ENCODE measurements at places on chromosomes 7 and 10. TPM values are rescaled to one million over a fixed set of nuclear protein-coding genes. Genes with fewer than 3 reads are reported as not detected.
A peak's percentile ranks its signal among the peaks of the same experiment; 100 is the strongest.

DNA sequence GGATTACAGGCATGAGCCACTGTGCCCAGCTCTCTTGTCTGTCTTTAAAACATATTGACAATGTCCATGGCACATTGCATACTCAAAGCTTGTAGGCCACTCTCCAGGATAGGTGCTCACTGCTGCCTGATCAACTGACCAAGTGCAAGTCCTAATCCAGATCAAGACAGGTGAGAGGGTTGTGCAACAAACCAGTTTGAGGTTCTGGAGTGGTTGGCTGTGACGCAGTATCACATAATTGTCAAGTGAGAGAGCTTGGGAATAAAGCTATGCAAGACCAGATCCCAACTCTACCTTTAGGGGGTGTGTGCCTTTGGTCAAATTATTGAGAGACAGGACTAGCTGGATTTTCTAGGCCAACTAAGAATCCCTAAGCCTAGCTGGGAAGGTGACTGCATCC, 43.0 kb upstream of the OPN4 start:
- no peaks in the 10 kb centered on the region for H3K4me1 ChIP-seq
- no peaks in the 10 kb centered on the region for H3K36me3 ChIP-seq
- H3K27ac ChIP-seq, result no peak overlapping the region
- peaks cover 12% of the 10 kb centered on the region for H3K27me3 ChIP-seq
- no peak for DNase-seq
- H3K4me3 ChIP-seq, result no peak overlapping the region

- no peaks in the 10 kb centered on the region for H3K27me3 ChIP-seq
- H3K4me1 ChIP-seq, result peaks cover 9% of the 10 kb centered on the region
- H3K27ac ChIP-seq, result no peak overlapping the region
Observed at GRCh38 chr7:6615723-6616555, 529 bp downstream of the ZNF853 start.

The PIP gene
- not detected for total RNA-seq

DNA sequence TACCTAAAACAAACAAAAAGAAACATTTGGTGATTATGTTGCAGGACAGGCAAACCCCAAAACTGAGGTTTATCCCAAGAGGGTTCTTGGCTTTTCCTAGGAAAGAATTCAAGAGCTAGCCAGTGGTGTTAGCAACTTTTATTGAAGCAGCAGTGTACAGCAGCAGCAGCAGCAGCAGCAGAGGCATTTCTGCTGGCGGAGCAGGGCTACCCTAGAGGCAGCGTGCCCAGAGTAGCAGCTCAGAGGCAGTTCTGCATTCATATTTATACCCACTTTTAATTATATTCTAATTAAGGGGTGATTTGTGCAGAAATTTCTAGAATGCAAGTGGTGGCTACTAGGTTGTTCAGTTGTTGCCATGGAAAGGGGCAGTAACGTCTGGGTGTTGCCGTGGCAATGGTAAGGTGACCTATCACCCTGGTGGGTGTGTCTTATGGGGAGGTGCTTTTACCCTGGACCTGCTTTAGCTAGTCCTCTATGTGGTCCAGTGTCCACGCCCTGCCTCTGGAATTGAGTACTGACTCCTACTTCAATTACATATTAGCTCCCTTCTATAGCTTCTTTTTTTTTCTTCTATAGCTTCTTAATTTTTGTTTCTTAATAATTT, 53.9 kb downstream of the VCL start:
- no peaks in the 10 kb centered on the region for H3K36me3 ChIP-seq
- H3K27ac ChIP-seq, result no peak overlapping the region
- no peaks in the 10 kb centered on the region for H3K27me3 ChIP-seq
- no peak for DNase-seq
- no peak overlapping the region for H3K4me3 ChIP-seq
- peaks cover 12% of the 10 kb centered on the region for H3K4me1 ChIP-seq

The SPDYE1 gene
- total RNA-seq, result not detected

GRCh38 chr7:101125989-101126650, 784 bp upstream of the SERPINE1 start:
- peaks cover 24% of the 10 kb centered on the region for H3K4me1 ChIP-seq
- no peaks in the 10 kb centered on the region for H3K27me3 ChIP-seq
- peak overlapping the region; percentile 61 for H3K27ac ChIP-seq
- no peaks in the 10 kb centered on the region for H3K36me3 ChIP-seq

GRCh38 chr10:90856261-90856660, 1.6 kb downstream of the HTR7 start:
- no peaks in the 10 kb centered on the region for H3K4me1 ChIP-seq
- no peaks in the 10 kb centered on the region for H3K36me3 ChIP-seq
- H3K27me3 ChIP-seq, result peaks cover 32% of the 10 kb centered on the region
- H3K27ac ChIP-seq, result no peak overlapping the region
- no peak for DNase-seq

- H3K27ac ChIP-seq, result no peak overlapping the region
- H3K4me1 ChIP-seq, result no peaks in the 10 kb centered on the region
- no peaks in the 10 kb centered on the region for H3K27me3 ChIP-seq
- no peak for DNase-seq
- H3K4me3 ChIP-seq, result no peak overlapping the region
Observed at GRCh38 chr7:94417306-94417705, 22.6 kb downstream of the COL1A2 start.

DNA sequence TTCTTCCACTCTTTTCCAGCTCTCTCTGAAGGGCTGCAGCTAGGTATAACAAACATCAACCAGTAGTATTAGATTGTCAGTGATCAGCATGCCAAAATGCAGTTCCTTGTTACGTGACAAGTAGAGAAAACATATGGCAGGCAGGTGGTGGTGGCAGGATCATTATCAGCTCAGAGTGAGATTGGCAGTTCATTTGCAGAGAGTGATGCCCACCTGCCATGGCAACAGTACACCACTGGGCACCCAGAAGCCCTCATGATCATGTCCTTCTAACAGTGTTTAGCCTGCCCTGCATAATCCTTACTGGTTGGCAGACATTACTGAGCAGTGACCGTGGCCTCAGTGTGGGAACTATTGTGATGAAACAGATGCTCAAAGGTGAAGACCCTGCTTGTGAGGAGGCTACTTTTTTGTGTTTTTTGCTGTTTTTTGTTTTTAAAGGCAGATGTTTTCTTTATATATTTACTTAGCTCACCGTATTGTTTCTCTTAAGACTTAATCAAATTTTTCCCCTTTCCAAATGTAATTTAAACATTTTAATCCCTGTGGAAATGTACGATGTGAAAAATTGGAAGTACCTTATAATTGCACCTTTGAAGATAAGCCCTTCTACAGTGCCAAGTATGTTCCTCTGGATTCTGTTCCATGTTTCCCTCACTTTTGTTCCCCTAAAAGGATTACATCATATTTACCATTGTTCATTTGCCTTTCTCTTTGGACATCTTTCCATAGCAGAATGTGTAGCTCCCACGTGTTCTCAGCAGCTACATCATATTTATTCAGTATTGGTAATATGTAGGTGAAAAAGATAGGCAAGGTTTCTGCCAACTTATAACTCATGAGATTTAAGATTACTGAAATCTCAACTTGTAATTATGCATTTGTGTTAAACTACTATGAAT, 179.6 kb downstream of the SND1 start:
- H3K4me3 ChIP-seq, result no peak overlapping the region
- DNase-seq, result no peak
- H3K36me3 ChIP-seq, result no peaks in the 10 kb centered on the region
- no peaks in the 10 kb centered on the region for H3K27me3 ChIP-seq

- no peak overlapping the region for H3K4me3 ChIP-seq
- no peaks in the 10 kb centered on the region for H3K27me3 ChIP-seq
- no peak for DNase-seq
- H3K4me1 ChIP-seq, result no peaks in the 10 kb centered on the region
- no peaks in the 10 kb centered on the region for H3K36me3 ChIP-seq
Observed at GRCh38 chr10:122435212-122435827, 19.1 kb upstream of the ARMS2 start.

DNA sequence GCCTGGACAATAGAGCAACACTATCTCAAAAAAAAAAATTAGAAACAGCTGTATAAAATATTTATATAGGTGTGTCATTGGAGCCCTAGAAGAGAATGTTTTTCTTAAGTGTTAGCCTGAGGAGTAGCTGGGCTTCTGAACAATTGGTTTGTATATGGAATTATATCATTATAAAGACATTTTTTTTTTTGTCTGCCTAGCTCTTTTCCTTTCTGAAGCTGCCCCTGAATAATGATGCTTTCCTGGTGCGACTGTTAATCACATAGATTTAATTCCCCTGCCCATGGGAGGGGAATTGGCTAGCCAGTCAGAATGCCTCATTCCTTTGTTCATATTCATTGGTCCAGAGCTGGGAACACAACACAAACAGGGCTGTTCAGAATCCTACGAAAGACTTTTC, 13.9 kb upstream of the ABCC2 start:
- H3K27ac ChIP-seq, result no peak overlapping the region
- H3K27me3 ChIP-seq, result no peaks in the 10 kb centered on the region
- no peaks in the 10 kb centered on the region for H3K4me1 ChIP-seq
- no peaks in the 10 kb centered on the region for H3K36me3 ChIP-seq
- no peak for DNase-seq

DNA sequence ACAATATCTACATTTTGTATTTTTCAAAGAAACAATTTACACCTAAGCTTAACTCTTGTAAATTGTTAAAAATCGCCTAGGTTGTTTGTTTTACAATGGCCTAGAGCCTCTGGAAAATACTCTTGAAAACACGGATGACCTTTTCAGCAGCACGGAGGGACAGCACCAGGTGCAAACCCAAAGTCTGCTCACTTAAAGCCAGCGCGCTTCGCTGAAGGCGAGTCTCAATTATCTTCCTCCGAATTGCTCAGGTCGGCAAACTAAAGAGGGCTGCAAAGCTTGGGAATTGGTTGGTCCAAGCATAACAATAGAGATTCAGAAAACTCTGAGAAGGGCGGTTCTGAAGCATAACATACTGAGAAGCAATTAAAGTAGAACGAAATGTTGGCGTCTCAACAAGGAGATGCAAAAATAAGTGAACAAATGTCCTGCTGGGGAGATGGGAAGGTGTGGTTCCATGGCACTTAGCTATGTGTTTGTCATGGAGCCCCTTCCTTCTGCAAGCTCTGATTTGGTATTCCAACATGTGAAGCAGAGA, 139.9 kb upstream of the PITRM1 start:
- no peak for DNase-seq
- H3K36me3 ChIP-seq, result no peaks in the 10 kb centered on the region
- no peaks in the 10 kb centered on the region for H3K4me1 ChIP-seq
- H3K27ac ChIP-seq, result no peak overlapping the region
- H3K27me3 ChIP-seq, result no peaks in the 10 kb centered on the region

The MYO3A gene
- total RNA-seq, result not detected

- H3K4me1 ChIP-seq, result no peaks in the 10 kb centered on the region
- DNase-seq, result no peak
- H3K27ac ChIP-seq, result no peak overlapping the region
- no peak overlapping the region for H3K4me3 ChIP-seq
- no peaks in the 10 kb centered on the region for H3K27me3 ChIP-seq
- no peaks in the 10 kb centered on the region for H3K36me3 ChIP-seq
Observed at GRCh38 chr10:71299071-71299785, 19.8 kb upstream of the SLC29A3 start.

The CEP55 gene
- total RNA-seq, result 0.84 TPM

GRCh38 chr10:125479059-125479458, 203.9 kb downstream of the TEX36 start:
- H3K4me3 ChIP-seq, result no peak overlapping the region
- DNase-seq, result no peak
- no peaks in the 10 kb centered on the region for H3K36me3 ChIP-seq
- peaks cover 3% of the 10 kb centered on the region for H3K4me1 ChIP-seq
- no peak overlapping the region for H3K27ac ChIP-seq

The FAM180A gene
- total RNA-seq, result 20.4 TPM

The FAM13C gene
- total RNA-seq, result 44.8 TPM

DNA sequence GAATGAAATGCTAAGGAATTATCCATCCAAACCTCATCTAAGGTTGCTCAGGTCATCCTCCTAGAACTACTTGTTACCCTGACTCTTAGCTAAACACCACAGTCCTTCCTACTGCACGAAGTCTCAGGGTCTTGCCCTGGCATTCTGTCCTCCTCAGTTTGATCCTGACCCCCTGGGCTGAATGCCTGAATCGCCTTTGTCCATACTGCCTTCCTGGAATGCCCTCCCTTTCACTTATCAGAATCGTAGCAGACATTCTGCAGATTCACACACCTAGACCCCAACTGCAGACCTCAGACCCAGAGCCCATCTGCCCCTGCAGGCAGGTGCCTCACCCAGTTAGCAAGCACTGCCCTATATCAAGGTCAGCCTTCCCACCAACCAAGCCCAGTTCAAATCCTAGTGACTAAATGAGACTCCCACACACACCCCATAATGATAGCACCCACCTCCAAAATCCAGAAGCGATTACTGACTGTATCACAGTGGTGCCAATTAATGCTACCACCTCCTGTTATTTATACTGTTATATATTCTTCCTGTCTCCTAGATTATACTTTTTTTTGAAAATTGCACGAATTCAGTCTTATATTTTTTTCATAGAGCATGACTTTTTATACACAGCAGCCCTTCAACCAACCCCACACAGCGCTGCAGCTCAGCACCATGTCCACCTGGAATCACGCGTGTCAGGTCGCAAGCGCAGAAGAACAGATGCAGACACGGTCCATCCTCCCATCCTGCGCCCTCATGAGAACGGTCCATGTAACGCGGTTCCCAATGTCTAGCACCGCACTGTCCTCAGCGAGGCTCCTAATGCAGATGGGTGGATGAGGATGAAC, 3.7 kb downstream of the PARD3 start:
- peaks cover 3% of the 10 kb centered on the region for H3K4me1 ChIP-seq
- no peak overlapping the region for H3K4me3 ChIP-seq
- DNase-seq, result no peak
- no peak overlapping the region for H3K27ac ChIP-seq
- no peaks in the 10 kb centered on the region for H3K27me3 ChIP-seq
- H3K36me3 ChIP-seq, result no peaks in the 10 kb centered on the region

The ASB10 gene
- total RNA-seq, result not detected

DNA sequence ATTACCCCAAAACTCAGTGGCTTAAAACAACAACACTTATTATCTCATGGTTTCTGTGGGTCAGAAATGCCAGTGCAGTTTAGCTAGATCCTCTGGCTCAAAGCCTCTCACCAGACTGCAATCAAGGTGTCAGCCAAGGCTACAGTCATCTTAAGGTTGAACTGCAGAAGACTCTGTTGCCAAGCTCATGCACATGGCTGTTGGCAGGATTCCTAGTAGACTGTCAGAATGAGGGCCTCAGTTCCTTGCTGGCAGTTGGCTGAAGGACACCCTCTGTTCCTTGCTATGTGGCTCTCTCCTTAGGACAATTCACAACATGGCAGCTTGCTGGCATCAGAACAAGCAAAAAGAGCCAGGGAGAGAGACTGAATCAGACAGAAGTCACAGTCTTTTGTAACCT, 34.7 kb downstream of the TOMM7 start:
- H3K36me3 ChIP-seq, result no peaks in the 10 kb centered on the region
- H3K4me3 ChIP-seq, result no peak overlapping the region
- H3K27ac ChIP-seq, result no peak overlapping the region
- no peaks in the 10 kb centered on the region for H3K27me3 ChIP-seq

GRCh38 chr10:21327289-21327993, 198.0 kb downstream of the SKIDA1 start:
- DNase-seq, result no peak
- no peaks in the 10 kb centered on the region for H3K4me1 ChIP-seq
- no peaks in the 10 kb centered on the region for H3K27me3 ChIP-seq
- H3K4me3 ChIP-seq, result no peak overlapping the region
- H3K27ac ChIP-seq, result no peak overlapping the region
- H3K36me3 ChIP-seq, result no peaks in the 10 kb centered on the region
